ENCODE measurements at places on chromosomes 2 and 18.

GRCh38 chr18:59233017-59233410, 13.1 kb downstream of the GRP start:
- DNase-seq, result no peak

GRCh38 chr18:7146067-7146466, 28.5 kb upstream of the LAMA1 start:
- no peak for DNase-seq

DNA sequence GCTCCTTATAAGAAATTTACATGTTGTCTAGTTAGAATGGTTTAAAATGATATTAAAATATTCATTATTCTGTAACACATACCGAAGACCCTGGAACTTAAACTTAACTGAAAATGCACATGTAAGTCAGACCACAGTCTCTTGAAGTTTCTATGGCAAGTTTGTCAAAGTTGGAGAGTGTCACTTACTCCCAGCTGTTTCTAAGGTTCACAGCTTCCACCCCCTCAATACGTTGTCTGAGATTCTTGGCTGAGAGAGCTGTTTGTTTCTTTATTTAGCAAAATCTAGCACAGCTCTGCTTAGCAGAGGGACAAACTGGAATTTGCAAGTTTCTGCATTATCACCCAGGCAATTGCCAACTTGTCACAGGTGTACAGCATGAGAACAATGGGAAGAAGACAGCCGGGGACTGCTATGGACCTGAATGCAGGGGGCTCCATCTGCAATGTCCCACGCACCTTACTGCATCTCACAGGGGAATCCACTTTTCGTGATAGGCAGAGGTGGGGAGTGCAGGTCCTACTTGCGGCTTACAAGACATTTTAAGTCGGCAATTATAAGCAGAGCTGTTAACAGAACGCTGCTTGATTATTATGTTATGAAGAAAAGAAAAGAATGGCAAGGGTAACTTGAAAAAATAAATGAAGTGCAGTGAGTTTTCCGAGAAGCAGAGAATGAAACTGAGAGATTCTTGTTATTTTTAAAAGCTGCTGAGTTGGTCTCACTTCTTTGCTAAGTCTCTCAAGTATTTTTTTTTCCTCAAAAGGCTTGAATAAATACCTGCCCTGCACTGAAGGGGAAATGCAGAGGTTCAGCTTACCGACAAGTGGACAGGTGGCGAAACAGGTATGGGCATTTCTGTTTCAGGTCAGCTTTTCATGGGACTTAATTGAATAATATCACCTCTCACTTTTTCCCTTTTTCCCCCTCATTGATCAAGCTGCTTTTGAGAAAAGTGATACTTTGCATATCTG, 1072.1 kb upstream of the FANCL start:
- DNase-seq, result no peak

GRCh38 chr2:190879474-190880377, 895 bp upstream of the GLS start:
- DNase-seq, result no peak

DNA sequence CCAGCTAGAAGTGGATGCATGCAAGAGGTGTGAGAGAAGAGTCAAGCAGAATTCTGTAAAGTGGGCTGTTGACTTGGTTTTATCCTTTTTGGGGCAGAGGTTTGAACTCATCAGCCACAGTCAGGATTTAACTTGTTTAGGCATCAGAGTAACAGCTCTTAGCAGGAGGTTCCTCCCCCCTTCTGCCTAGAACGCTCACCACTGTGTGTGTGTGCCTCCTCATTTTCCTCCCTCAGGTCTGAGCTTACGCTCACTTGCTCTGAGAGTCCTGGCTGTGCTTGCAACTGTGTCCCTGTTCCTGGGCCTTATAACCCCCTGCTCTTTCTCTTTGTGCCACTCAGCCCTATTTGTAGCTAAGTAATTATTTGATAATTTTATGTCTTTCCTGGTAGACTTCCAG, 167.9 kb downstream of the TMEM182 start:
- no peak for DNase-seq

DNA sequence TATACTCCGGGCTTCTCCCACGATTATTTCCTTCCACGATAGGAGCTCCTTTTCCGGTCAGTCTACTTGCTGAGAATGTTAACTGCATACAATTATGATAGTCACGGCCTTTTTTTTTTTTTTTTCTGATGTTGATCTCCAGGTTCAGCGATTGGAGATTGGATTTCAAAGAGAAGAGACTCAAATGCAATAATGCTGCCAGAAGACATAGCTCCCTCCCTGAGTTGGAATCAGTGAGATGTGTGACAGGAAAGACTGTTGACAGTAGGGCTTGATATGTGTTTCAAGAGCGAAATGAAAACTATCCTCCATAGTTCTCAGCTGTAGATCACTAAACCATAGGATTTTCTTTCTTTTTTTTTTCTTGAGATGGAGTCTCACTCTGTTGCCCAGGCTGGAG, 47.0 kb downstream of the NPPC start:
- no peak for DNase-seq

GRCh38 chr18:13134551-13135401, 83.8 kb upstream of the LDLRAD4 start:
- DNase-seq, result no peak

- DNase-seq, result peak; percentile 7
These were observed 436.8 kb upstream of the CWC22 start for GRCh38 chr2:180443888-180444287.

DNA sequence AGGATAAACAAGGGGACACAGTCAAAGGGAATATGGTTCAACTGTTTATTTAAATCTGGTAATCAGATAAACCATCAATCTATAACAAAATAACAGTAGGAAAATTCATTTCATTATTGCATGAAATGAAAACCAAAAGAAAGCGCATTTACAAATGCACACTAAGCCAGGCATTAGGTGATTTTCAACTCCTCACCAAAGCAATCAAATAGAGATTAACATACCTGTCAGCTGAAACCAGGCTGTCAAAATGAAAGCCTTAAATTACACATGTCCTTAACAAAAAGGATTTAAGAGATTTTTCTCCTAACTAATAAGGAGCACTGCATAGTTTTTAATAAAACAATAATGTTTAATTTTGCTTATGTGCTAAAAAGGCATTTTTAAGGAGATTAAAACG, 23.0 kb downstream of the STK39 start:
- no peak for DNase-seq
